ENCODE measurements at places on chromosomes 12 and 14. TPM values are rescaled to one million over a fixed set of nuclear protein-coding genes. Genes with fewer than 3 reads are reported as not detected.

Gene GEMIN2
- polyA plus RNA-seq: 16.4 TPM

Gene HCFC2
- polyA plus RNA-seq: 16.9 TPM

Gene ADAMTS20
- polyA plus RNA-seq: not detected

Gene CACNB3
- 22.6 TPM for polyA plus RNA-seq

Gene PTPRQ
- polyA plus RNA-seq: 0.18 TPM

Gene SLC7A7
- 1.7 TPM for polyA plus RNA-seq

Gene TSPAN8
- polyA plus RNA-seq: not detected

Gene GALNT16
- 0.86 TPM for polyA plus RNA-seq

- DNase-seq: peak; percentile 51
Measured at GRCh38 chr14:73753124-73753886, 39.1 kb upstream of the PNMA1 start.

DNA sequence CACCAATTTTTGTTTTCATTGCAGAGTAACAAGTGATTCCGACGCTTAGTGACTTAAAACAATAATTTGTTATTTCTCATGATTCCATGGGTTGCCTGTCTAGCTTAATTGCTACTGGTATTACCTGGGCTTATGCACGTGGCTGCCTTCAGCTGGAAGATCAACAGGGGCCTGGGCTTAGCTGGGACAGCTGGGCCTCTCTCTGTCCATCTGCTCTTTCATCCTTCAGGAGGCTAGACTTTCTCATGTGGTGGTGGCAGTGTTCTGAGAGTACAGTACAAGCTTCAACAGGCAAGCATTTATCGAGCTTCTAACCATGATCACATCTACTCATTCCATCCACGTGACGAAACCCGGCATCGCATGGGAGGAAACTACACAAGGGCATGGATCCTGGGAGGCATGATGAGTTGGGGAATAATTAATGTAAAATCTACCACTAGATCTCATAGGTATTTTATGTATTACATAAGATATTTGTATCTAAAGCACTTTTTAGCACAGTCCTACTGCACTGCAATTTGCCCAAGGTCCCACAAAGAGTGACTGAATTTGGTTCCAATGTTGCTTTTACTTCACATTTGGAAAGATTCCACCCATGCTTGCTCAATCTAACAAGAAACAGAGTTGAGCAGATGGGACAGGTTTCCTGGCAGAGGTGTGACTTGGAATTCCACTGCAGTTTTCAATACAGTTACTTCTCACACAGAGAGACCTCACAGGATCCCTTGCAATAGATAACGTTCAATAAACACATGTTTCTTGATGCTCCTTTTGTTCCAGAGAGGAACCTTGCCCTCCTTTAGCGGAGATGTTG is 153.1 kb upstream of the FRMD6 start:
- peak; percentile 32 for DNase-seq

DNA sequence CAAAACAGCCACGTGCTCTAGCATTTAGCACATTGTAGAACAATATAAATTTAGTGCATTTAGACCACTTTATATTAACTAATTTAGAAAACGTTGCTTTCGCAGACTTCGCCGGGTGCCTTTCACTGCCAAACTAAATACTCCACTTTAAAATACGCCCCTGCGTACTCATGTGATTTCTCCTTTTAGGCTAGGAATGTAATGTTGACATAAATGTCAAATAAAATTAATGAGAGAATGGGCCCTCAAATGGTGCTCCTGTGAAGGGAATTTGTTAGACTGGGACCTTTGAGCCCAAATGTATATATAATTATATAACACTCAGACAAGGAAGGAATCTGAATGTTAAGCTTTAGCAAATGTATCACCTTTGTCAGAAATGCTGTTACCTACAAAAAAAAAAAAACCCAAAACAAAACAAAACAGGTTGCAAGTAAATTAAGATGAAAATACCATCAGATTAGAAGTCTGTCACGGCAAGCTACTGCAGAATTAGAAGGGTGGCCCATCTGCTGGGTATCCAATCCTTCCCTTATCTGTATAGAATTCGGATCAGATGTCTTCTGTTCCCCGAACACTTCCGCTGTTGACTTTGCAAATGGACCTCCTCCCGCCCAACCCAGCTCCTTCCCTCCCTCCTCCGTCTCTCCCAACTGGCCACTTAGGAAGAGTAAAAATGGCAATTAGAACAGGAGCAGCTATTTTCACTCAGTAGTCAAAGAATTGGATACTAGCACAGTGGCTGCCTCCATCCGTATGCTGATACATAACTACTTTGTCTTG is 159.3 kb upstream of the FOXN3 start:
- DNase-seq: no peak

GRCh38 chr12:80183939-80184338 is 84.6 kb downstream of the OTOGL start:
- DNase-seq: peak; percentile 68

- no peak for DNase-seq
Measured at GRCh38 chr14:103854017-103854808, 6.8 kb upstream of the PPP1R13B start.

- DNase-seq: peak; percentile 89
Measured at GRCh38 chr14:72904840-72905561, 11.1 kb upstream of the DPF3 start.

DNA sequence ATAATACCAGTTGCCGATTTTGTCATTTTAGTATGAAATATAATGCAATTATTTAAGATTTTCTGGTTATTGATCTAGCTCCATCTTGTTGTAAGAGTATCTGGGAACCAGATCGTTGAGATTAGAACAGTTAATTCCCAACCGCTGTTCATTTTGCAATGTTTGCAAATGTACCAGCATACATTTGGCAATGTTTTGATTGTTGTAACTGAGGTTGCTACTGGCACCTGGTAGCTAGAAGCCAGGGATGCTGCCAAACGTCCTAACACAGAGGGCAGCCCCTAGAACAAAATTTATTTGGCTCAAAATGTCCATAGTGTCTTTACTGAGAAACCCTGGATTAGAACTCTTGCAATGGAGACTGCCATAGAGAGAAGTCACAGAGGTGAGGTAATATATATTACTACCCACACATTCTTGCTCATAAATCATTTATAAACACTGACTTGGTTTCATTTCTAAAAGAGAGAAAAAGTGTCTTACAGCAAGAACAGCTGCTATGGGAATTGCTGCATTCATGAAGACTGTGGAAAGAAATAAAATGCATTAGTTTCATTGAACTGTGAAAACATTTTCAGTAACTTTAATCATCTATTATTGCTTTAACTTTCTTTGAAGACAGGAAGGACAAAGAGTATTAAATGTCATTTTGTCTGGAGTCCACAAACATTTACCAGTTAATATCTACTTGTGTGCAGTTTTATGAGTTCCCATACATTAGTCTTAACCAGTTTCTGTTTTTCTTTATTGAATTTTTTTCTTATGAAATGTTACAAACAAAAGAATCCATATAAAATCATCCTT is 46.2 kb downstream of the ABCC9 start:
- peak; percentile 43 for DNase-seq

GRCh38 chr12:46439793-46440511 is 67.4 kb upstream of the SLC38A2 start:
- DNase-seq: peak; percentile 59

GRCh38 chr12:16110596-16110995 is 166.9 kb downstream of the SLC15A5 start:
- DNase-seq: no peak

DNA sequence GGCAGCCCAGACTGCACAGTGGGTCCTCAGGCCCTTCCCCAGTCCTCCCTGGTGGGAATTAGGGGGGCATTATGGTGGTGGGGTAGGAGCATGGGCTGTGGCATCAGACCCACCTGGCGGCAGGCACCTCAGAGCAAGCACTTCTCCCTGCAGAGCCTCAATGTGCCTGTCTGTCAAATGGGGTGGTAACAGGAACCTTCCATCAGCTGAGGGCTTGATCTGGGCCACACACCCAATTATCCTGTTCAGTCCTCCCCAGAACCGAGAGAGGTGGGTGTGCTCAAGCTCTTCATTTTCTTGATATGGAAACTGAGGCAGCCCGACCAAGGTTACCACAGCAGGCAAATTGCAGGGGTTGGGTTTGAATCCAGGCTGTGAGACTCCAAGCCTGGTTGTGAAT is 38.4 kb downstream of the MVK start:
- no peak for DNase-seq

GRCh38 chr14:37551119-37551518 is 43.9 kb downstream of the FOXA1 start:
- DNase-seq: no peak

GRCh38 chr14:56224691-56225681 is 106.8 kb downstream of the PELI2 start:
- DNase-seq: no peak

GRCh38 chr12:93494096-93494495 is 26.8 kb downstream of the MRPL42 start:
- no peak for DNase-seq

DNA sequence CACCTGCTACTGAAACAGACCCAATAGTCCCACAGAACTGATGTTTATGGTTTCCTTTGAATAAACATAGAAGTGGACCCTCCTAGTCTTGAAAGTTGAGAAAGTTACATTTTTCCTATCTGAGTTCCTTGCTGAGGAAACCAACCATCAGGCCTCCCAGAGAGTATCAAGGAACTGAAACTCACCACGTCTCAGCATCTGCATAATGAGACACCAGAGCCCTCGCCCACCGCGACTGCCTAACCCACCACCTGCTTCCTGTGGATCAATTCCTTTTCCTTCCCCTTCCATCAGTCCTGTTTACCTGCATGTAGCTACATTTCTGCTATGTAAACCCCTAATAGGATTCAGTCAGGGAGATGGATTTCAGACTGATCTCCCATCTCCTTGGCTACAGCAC is 443.2 kb upstream of the TMEM132C start:
- DNase-seq: no peak
